ENCODE measurements at places on chromosomes 7 and 10. TPM values are rescaled to one million over a fixed set of nuclear protein-coding genes. Genes with fewer than 3 reads are reported as not detected.

Gene SPACDR
- 0.78 TPM for polyA plus RNA-seq

Gene DKK1
- polyA plus RNA-seq: not detected

Gene MSMB
- not detected for polyA plus RNA-seq

Gene GAD2
- polyA plus RNA-seq: not detected

Gene PON1
- not detected for polyA plus RNA-seq

Gene CTAGE8
- polyA plus RNA-seq: 0.33 TPM

Gene PDLIM1
- polyA plus RNA-seq: 357 TPM

Gene SOSTDC1
- not detected for polyA plus RNA-seq

Gene SPDYE5
- 0.24 TPM for polyA plus RNA-seq

Gene TRIM24
- 8.7 TPM for polyA plus RNA-seq

Gene ABCB8
- polyA plus RNA-seq: 21.6 TPM

Gene UNC5B
- not detected for polyA plus RNA-seq
